HAP-1 (cell line): ENCODE measurements at places on chromosomes 1 and 21.

- no peak for DNase-seq
Observed at GRCh38 chr21:44006656-44007055, 5.5 kb upstream of the TRAPPC10 start.

- DNase-seq: no peak
Observed at GRCh38 chr1:201259476-201260235, 23.6 kb upstream of the PKP1 start.

GRCh38 chr1:60978421-60979357 is 103.7 kb upstream of the NFIA start:
- peak; percentile 64 for DNase-seq

DNA sequence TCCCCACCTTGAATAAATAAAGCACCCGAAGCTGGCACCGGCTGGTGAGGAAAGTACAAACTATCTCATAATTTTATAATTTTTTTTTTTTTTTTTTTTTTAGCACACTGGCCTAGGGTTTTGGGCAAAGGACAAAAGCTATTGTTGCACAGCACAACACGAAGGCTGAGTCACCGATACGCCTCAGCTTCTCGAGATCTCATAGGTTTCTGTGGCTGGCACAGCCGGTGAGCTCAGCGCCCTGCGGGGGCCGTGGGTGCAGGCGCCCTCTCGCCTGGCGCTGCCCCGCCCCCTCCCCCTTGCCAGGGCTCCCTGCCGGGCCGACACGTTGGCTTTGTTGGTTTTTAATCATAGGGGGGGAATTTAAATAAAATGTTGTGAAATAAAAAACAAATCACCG is 17.2 kb downstream of the CASZ1 start:
- DNase-seq: no peak

GRCh38 chr1:154857441-154858215 is 12.5 kb downstream of the KCNN3 start:
- DNase-seq: no peak

- DNase-seq: no peak
Observed at GRCh38 chr1:12709091-12709491, 6.8 kb upstream of the AADACL3 start.

DNA sequence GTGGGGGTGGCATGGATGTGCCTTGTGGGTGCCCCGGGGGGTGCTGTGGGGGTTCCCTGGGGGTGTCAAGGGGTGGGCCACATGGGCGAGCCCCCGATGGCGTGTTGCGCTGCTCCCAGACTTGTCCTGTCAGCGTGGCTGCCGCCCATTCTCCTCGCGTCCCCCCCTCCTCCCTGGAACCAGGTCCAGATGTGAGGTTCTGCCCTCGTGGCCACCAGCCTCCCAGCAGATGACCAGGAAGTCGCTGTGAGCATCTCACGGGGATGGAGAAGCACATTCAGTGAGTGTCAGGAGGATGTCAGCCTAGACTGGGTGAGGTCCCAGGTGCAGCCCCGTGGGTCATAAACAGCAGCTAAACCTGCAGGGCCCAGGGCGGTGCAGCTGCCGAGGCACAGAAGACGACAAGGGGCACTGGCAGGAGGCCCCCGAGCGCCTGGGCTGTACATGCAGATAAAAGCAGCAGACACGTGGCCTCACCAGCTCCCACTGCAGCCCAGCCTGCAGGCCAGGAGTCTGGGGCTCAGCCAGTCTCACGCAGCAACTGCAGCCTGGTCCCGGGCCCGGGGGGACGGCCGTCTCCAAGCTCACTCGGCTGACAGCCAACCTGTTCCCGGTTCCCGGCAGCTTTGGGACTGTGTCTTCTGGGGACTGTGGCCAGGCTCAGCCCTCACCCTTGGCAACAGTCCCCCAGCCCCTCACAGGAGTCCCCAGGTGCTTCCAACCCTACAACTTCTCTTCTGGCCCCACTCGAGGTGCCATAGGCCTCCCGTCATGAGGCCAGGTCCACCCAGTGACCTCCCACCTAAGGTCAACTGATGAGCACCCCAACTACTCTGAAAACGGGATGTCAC is 17.5 kb upstream of the COL6A2 start:
- DNase-seq: no peak

- no peak for DNase-seq
Observed at GRCh38 chr1:2973601-2974593, 47.4 kb upstream of the ACTRT2 start.
